ENCODE measurements at places on chromosomes 4 and X.

GRCh38 chr4:77044461-77045150 lies 31.2 kb downstream of the CCNI start:
- H3K4me3 ChIP-seq, result no peak overlapping the region
- no peak for DNase-seq
- peaks cover 5% of the 10 kb centered on the region for H3K4me1 ChIP-seq
- H3K36me3 ChIP-seq, result peaks cover 33% of the 10 kb centered on the region
- H3K27ac ChIP-seq, result no peak overlapping the region
- no peaks in the 10 kb centered on the region for H3K27me3 ChIP-seq

DNA sequence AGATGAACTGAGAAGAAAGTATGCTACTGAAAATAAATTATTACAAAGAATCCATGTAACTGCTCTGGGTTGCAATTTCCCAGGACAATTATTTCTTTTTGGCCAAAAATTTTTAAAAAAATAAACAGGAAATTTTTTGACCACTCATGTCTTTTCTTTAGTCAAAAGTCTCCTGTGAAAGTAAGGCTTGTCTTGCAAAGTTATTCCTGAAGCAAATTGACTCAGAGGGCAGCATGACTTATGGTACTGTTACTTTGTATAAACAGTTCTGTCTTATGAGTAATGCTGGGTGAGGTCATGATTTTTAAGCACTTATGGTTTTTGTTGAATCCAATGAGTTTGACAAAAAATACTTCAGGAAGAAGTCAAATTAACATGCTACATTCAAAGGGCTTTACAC lies 292.8 kb upstream of the ARSJ start:
- H3K27ac ChIP-seq, result no peak overlapping the region
- H3K4me3 ChIP-seq, result no peak overlapping the region

- H3K27ac ChIP-seq, result no peak overlapping the region
- no peaks in the 10 kb centered on the region for H3K36me3 ChIP-seq
- no peak overlapping the region for H3K4me3 ChIP-seq
Measured at GRCh38 chr4:94411296-94411695, 40.4 kb upstream of the PDLIM5 start.

DNA sequence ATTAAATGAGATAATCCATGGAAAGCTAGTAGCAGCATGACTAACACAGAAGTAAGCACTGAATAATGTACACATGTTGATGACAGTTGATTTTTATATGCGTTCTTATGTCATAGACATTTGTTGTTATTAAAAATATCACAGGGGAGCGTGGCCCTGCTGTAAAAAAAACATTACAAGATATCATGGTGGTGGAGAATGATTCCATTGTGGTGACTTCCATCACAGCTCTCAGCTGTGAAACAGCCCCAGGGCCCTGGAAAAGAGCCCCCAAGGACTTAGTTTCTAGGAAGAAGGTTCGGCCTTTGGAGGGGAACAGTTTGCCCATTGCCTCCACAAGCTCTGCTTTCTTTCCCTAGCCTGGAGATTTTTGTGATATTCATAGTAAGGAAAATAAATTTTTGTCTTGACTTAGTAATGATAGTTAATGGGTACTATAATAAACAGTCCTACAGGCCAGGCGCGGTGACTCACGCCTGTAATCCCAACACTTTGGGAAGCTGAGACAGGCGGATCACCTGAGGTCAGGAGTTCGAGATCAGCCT lies 49.9 kb downstream of the FAM114A1 start:
- no peak overlapping the region for H3K4me3 ChIP-seq
- no peaks in the 10 kb centered on the region for H3K36me3 ChIP-seq
- H3K4me1 ChIP-seq, result peaks cover 4% of the 10 kb centered on the region
- H3K27me3 ChIP-seq, result peaks cover 9% of the 10 kb centered on the region
- no peak for DNase-seq

DNA sequence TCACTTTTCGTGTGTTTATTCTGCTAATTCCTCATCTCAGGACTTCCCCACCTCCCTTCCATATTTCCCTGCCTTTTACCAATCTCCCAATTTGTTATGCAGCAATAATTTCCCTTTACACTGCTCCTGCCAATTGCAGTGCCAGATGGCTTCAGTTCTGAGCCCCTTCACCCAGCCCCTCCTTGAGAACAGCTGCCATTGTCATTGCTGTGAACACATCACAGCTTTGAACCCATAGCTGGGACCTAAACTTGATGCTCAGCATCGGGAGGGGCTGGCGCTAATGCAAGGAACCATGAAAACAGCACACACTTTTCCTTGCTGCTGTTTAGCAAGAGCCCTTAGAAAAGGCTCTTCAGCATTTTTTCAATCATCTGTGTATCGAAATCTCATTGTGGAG lies 104.9 kb downstream of the ALPK1 start:
- DNase-seq, result no peak
- H3K4me1 ChIP-seq, result no peaks in the 10 kb centered on the region
- H3K27me3 ChIP-seq, result peaks cover 12% of the 10 kb centered on the region

GRCh38 chr4:154452798-154453346 lies 38.7 kb downstream of the DCHS2 start:
- H3K4me1 ChIP-seq, result no peaks in the 10 kb centered on the region
- H3K36me3 ChIP-seq, result no peaks in the 10 kb centered on the region
- H3K27me3 ChIP-seq, result peaks cover 8% of the 10 kb centered on the region

GRCh38 chr4:129254526-129254925 lies 158.6 kb downstream of the C4orf33 start:
- no peaks in the 10 kb centered on the region for H3K36me3 ChIP-seq
- no peaks in the 10 kb centered on the region for H3K4me1 ChIP-seq
- H3K27ac ChIP-seq, result no peak overlapping the region
- no peak overlapping the region for H3K4me3 ChIP-seq
- peaks cover 14% of the 10 kb centered on the region for H3K27me3 ChIP-seq

DNA sequence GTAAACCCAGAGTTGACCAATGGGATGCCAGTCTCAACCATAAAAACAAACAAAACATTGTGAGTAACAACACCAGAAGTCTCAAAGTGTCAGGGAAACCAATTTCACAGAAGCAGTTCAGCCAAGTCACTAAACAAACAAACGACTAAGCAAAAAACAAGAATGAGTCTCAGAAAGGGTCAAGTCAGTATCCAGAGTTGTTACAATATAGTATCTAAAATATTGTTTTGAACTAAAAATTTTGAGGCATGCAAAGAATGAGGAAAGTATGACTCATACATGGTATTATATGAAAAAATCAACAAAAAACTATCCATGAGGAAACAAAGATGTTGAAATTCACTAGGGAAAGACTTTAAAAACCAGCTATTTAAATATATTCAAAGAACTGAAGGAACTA lies 70.6 kb downstream of the AR start:
- no peak for DNase-seq
- H3K36me3 ChIP-seq, result no peaks in the 10 kb centered on the region
- no peaks in the 10 kb centered on the region for H3K4me1 ChIP-seq

- H3K36me3 ChIP-seq, result no peaks in the 10 kb centered on the region
- no peak for DNase-seq
- H3K4me1 ChIP-seq, result no peaks in the 10 kb centered on the region
- H3K27me3 ChIP-seq, result no peaks in the 10 kb centered on the region
- no peak overlapping the region for H3K27ac ChIP-seq
- H3K4me3 ChIP-seq, result no peak overlapping the region
Measured at GRCh38 chr4:12319765-12320164, 891.1 kb upstream of the HS3ST1 start.

DNA sequence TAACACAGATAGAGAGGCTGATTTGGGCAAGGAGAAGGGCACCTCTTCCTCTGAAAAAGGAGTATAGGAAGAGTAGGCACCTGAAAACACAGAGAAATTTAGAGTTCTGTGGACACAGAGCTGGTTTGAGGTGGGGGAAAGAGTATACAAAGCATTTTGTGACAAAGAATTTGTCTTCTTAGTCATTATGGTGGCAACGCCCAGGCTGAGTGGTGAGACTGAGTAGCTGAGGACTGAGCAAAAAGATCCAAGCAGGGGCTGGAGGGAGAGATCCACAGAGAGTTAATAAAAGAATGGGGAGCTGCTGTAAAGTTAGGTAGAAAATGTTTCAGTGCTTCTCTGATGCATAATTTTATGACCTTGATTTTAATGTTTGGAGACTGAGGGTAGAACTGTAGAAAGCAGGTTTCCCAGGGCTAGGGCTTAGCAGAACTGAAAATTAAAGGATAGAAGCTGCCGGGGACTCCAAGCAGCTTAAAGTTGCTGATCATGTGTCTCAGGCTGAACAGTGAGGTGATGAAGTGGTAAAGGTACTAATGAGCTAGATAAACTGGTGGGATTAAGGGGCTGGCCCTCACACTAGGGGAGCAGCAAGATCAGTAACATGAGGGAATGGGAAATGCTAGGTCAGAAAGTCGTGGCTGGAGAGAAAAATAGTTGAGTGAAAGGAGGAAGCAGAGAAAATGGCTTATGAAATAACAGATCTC lies 118.9 kb downstream of the CEP44 start:
- H3K4me3 ChIP-seq, result no peak overlapping the region
- H3K27ac ChIP-seq, result no peak overlapping the region
- no peaks in the 10 kb centered on the region for H3K27me3 ChIP-seq
- H3K36me3 ChIP-seq, result no peaks in the 10 kb centered on the region

DNA sequence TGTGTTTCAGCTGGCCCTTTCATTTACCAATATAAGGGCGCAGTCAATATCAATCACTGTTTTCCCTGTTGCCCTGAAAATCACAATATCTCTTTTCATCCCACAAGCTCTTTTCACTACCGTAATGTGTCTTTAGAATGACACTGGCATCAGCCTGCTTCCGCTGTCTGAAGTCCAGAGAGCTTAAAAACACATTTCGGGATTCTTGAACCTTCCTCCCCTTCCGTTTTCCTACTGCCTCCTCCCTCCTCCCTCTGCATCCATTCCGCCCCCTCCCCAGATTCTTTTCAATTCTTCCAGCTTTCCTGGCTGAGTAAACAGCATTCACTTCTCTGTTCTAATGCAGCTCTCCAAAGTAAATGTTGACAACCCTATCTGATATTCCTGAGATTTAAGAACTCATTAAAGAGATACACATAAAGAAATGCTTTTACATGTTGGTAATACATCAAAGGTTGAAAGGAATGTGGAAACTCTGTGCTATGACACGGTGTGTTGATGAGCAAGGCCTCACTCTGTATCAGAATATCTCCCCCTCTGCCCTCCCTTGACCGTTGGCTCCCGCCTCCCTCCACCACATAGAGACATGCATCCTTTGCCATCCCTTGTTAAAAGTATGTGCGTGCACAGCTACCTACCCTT lies 83.5 kb upstream of the SPRY1 start:
- no peaks in the 10 kb centered on the region for H3K4me1 ChIP-seq
- peaks cover 18% of the 10 kb centered on the region for H3K36me3 ChIP-seq
- H3K4me3 ChIP-seq, result no peak overlapping the region
- H3K27me3 ChIP-seq, result no peaks in the 10 kb centered on the region
- H3K27ac ChIP-seq, result no peak overlapping the region

GRCh38 chr4:130985371-130985770 lies 1889.4 kb downstream of the C4orf33 start:
- H3K27ac ChIP-seq, result no peak overlapping the region
- no peaks in the 10 kb centered on the region for H3K36me3 ChIP-seq
- no peaks in the 10 kb centered on the region for H3K27me3 ChIP-seq
- H3K4me3 ChIP-seq, result no peak overlapping the region
- H3K4me1 ChIP-seq, result no peaks in the 10 kb centered on the region

DNA sequence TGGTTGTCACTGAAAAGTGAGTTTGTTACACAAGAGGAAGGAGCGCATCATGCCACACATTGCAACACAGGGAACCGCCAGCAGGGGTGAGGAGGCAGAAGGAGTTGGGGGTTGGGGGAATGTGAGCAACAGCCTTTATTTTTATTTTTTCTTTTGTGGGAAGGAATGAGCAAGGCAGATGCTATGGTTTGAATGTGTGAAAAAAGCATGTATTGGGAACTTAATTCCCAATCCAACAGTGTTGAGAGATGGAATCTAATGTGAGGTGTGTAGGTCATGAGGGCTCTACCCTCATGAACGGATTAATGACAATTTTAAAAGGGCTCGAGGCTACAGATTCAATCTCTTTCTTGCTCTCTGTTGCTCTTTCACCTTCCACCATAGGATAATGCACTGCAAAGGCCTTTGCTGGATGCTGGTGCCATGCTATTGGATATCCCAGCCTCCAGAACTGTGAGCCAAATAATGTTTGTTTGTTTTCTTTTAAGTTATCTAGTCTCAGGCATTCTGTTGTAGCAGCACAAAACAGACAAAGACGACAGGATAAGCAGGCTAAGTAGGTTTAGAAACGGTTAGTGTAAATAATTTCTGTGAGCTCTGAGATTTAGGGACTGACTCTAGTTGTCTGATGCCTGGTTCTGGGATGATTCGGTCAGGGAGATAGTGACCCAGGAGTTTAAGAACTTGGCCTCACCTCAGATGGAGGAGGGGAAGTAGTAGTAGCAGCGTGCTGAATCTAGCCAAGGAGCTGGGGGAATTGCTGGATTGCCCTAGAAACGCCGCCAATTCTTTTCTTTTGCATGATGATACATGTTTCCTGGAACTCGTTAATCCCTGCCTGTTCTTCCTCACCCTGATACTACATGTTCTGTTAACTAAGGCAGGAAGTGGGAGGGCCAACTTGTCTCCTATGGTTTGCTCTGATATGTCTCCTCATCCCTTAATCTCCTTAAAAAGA lies 156.6 kb upstream of the CTSO start:
- no peak for DNase-seq
- no peak overlapping the region for H3K4me3 ChIP-seq
- no peaks in the 10 kb centered on the region for H3K36me3 ChIP-seq
- H3K4me1 ChIP-seq, result no peaks in the 10 kb centered on the region

All from effector memory CD8-positive, alpha-beta T cell (primary cell).